ENCODE measurements at places on chromosomes 6 and 20.

- no peak for DNase-seq
Observed at GRCh38 chr6:48973491-48973890, 489.6 kb downstream of the MMUT start.

GRCh38 chr20:49562311-49563014 is 5.5 kb downstream of the PTGIS start:
- no peak for DNase-seq

GRCh38 chr20:56762401-56762800 is 133.3 kb downstream of the TFAP2C start:
- no peak for DNase-seq

- no peak for DNase-seq
Observed at GRCh38 chr20:49516916-49517804, 34.7 kb upstream of the KCNB1 start.

DNA sequence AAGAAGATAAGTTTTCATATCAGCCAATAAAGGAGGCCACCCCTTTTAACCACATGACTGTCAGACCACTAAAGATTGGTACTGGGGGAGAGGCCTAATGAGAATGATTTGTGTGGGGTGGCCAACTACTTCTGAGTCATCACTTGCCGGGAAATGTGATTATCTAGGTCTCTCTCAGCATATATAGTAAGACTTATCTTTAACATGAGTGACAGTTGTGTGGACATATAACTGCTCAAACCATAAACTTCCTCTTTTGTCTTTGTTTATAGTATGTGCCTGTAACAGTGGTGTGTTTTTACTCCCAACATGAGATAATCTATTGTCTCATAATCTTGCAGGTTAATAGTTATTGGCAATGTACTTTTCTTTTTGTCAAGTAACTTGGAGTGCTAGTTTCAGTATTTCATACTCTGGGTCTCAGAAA is 312.4 kb downstream of the CDKAL1 start:
- DNase-seq, result no peak

GRCh38 chr20:8464368-8464767 is 332.3 kb downstream of the PLCB1 start:
- DNase-seq, result no peak

DNA sequence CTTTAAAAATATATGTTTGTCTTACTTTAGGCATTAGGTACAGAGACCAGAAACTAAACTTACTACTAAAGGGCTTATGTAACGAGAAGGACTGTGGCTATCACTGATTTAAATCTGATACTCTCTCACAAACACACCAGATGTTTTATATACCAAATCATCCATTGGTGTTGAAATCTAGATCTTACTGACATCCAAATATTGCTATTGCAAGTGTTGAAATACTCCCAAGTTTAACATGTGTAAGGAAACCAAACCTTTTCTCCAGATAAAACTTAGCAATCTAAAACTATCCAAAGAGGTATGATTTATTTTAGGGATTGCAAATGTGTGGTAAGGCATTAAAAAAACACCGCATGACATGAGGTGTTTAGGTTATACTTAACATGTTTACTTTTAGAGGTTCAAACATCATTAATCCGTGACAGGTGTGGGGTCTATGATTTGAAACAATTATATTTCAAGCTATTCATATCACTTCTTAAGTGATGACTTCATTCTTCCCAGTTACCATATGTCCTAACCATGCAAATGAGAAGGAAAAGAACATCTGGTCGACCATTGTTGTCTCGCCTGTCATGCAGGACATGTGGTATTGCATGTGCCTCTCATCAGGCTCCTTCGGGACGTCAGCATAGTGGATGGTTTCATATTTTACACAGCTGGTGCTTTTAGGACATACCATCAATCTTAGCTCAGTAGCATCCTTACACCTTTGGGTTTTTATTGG is 168.3 kb upstream of the SPACA1 start:
- no peak for DNase-seq

GRCh38 chr6:88008411-88008810 is 39.2 kb upstream of the SPACA1 start:
- no peak for DNase-seq

- no peak for DNase-seq
Observed at GRCh38 chr6:13188306-13188705, 140.0 kb downstream of the TBC1D7 start.

GRCh38 chr6:35282472-35282871 is 15.1 kb upstream of the DEF6 start:
- no peak for DNase-seq

DNA sequence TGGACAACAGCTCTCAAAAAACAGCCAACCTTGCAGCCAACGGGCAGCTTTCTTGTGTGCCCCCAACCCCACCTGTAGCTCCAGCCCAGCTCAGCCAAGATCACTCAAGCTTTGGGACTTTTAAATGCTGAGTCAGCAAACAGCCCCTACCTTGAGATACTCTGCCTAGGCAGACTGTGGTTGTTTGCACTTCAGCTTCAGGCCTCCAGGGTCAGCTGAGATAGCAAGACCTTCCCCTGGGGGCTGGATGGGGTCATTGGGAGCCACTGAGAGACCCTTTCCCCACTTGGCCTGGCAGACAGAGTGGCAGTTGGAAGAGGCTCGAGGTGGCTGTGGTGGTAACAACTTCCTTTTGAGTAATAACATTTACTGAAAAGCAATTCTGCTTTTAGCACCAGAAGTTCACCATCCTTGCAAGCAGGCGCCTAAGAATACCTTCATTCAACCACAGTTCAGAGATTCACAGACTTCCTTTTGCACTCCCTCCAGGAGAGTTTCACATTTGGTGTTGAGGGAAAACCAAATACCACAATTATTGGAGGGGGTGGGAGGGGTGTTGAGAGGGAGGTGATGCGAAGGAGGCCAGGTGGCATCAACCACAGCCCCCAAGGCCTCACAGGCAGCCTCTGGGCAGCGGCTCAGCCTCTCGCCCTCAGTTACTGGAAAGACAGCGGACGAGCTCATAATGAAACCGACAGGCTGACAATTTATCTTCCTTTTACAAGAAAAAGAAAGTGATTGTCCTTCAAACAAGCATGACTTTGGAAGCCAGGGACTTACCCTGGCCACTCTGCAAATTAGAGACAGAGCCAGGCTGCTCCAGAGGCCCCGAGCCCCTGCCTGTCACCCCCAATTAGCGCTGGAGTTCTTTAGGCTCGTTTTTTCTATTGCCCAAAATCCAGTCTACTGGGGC is 148.1 kb downstream of the CEBPB start:
- DNase-seq, result no peak

DNA sequence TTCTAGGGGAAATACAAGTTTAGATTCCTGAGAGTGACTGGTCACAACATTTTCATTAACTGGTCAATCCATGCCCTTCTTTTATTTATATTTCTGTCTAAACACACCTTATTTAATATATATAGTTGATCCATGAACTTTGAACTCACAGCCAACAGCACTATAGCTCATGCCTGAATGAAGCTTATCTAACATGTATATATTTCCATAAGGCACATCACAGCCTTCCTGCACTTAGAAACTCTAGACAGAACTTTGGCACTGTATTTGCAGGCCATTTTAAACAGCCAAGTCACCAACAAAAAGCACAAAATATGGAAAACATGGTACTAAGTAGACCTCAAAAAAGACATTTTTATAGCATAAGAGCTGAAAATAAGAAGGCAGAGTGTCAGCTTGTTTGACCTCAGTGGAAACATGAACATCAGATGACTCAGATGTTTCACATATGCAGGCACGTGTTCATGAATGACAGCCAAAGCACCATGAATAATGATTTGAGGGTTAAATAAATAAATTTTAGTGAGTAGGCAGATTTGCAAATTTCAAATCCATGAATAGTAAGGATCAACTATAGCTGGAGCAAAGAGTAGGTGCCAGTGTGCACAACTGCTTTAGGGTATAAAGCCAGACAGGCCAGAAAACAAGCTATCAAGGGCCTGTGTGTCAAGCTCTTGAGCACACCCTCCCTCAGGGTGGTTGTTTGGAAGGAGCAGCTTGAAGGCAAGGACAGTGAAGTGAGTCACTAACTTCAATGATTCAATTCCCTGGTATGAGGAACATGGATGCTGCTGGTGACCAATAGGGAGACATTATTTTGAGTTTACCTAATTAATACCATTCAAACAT is 88.9 kb upstream of the NT5E start:
- no peak for DNase-seq

DNA sequence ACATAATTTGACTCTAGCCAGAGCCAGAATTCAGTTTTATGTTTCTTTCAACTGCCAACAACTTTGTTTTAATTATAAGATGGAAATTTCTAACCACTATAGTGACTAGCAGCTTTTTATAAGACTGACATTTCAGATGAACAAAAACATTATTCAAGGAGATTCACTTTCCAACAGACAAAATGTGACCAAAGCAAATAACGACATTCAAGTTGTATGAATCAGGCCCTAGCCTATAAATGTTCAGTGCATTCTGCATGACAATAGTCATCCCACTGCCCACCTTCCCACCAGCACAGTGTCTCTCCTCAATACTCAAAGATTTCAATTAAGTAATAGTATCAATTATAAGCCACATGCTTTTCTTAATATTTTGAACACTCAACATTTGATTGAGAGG is 200.7 kb downstream of the KHDC1L start:
- no peak for DNase-seq

- DNase-seq, result no peak
Observed at GRCh38 chr20:4029505-4030467, 14.4 kb upstream of the RNF24 start.

DNA sequence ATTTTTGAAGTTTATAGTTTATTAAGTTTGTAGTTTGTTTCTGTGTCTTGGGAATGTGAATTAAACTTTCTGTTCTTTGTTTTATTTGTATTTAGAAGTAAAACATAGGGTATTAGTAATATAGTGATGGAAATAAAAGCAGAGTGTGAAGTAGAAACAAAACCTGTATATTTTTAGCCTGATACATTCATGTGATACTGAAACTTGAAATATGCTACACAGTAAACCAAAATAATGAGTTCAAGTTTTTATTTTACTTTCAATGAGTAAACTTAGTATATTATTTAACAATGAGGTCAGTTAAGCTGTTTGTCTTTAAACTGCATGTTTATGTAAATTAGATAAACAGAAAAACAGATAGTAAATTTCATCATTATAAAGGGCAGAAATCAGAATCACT is 1592.6 kb downstream of the GRIK2 start:
- DNase-seq, result no peak

DNA sequence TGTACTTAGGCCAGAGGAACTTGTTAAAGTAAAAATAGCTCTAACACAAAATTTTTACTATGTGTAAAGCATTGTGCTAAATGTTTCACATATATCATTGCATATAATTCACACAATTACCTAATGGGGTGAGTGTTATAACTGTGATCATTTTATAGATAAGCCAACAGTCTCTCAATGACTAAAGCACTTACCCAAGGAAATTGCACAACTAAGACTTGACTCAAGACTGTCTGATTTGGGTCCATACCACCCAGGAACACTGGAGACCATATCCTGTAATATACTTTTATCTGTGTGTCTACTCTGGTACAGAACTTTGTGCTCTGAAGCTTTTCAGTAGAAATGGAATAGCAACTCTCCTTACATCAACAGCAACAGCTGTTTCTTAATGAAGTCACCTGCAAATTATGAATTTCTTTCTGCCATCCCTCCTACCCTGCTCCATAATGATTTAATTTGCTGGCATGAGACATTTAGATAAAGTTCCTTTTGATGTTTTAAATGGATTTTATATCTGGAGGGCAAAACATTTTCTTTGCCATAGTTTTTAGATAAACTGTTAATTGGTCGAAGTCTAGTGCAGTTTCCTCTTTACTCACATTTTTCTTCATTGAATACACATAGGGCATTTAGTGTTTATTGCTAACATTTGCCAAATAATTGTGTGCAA is 47.5 kb downstream of the TSPYL4 start:
- DNase-seq, result no peak

DNA sequence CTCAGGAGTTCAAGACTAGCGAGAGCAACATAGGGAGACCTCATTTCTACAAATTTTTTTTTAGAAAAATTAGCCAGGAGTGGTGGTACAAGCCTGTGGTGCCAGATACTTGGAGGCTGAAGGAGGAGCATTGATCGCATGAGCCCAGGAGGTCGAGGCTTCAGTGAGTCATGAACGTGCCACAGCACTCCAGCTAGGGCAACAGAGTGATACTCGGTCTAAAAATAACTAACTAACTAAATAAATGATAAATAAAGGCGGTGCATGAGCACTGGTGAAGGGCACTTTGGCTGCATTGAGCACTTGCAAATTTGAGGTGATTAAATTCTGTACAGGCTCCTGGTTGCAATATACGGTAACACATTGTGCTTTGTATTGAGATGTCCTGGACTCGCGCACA is 13.5 kb downstream of the HLA-A start:
- no peak for DNase-seq

DNA sequence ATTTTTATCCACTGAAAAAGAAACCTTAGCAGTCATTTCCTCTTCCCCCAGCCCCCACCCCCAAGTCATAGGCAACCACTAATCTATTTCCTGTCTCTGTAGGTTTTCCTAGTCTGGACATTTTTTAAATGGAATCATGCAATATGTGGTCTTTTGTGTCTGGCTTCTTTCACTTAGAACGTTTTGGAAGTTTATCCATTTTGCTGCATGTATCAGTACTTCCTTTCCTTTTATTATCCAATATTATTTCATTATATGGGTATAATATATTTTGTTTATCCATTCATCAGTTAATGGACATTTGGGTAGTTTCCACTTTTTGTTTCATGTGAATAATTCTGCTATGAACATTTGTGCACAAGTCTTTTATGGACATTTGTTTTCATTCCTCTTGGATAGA is 99.3 kb upstream of the BMP5 start:
- no peak for DNase-seq

- no peak for DNase-seq
Observed at GRCh38 chr20:48571949-48572847, 255.6 kb downstream of the PREX1 start.

DNA sequence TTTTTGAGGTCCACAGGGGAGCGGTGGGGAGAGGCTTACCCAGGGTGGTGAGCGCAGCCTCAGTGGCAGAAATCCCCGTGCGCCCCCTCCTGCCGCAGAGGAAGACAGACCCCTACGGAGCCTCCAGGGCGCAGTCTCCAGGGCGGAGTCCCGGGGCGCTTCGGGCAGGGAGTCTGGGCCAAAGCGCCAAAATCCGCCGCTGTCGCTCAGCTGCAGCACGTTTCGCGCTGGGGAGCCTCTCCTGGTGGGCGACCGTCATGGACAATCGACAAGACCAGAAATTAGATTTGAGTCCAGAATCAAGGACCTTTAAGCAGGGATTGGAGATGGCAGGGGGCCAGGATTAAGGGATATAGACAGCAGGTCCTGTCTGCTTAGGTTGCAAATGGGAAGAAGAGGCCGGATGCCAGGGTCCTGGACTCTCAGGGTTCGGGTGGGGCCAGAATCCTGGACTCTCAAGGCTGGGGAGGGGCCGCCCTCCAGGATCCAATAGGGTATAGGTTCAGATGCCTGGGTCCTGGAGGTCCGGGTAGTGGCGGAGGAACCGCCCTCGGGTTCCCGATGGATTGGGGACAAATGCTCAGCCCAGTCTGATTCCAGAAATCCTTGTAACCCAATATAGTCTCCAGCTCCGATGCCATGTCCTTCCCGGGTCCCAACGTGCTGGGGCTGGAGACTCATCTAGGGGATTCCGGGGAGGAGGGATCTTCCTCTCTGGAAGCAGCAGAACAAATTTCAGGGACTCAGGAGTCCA is 7.9 kb upstream of the HLA-E start:
- no peak for DNase-seq

Measured in hippocampal formation (tissue), 2 donors.